ENCODE measurements at places on chromosomes 1 and 21.
A peak's percentile ranks its signal among the peaks of the same experiment; 100 is the strongest.

DNA sequence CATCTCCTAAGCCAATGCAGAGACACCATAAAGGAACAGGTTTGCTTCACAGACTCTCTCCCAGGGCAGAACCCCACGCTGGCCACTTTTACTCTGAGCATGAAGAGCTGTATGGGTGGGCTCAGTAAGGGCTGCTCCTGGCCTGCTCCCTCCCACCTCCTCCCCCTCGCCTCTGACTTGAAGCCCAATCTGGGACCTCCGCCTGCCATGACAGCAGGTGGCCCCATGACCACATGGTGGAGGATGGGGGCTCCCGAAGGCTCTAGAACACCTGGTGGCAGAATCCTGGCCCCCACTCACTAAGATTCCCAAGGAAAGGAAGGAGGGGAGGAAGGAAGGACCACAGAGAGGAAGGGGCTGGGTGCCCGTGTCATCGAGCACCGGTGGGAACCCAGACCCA lies 23.7 kb downstream of the CASZ1 start:
- DNase-seq: no peak

DNA sequence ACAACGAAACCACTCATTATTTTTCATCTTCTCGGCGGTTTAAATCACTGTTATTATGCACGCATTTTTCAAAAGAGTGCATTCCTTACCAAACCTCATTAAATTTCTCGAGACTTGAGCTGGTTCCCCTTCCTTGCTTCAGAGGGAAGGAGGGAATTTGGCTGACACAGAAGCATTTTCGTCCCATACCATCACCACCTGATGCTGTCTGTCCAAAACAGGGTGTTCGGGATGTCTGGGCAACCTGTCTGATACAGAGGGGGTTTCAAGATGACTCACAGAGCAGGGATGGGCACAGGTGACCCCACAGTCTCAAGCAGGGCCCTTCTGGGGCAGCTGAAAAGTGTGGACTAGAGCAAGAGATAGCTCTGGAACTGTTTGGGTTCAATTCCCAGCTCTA lies 12.3 kb upstream of the RCC2 start:
- no peak for DNase-seq

- no peak for DNase-seq
Observed at GRCh38 chr1:96565546-96565945, 156.0 kb upstream of the PTBP2 start.

GRCh38 chr1:244296447-244296846 lies 155.3 kb downstream of the ADSS2 start:
- no peak for DNase-seq

GRCh38 chr1:167095368-167095767 lies 1.5 kb downstream of the STYXL2 start:
- DNase-seq: peak; percentile 43

- DNase-seq: no peak
Observed at GRCh38 chr1:192810253-192810880, 1.5 kb downstream of the RGS2 start.

- DNase-seq: no peak
Observed at GRCh38 chr1:43830802-43831201, 102.8 kb upstream of the ARTN start.

- no peak for DNase-seq
Observed at GRCh38 chr1:22139817-22140216, 3.1 kb downstream of the WNT4 start.

- DNase-seq: no peak
Observed at GRCh38 chr1:200653022-200653462, 16.7 kb downstream of the DDX59 start.

GRCh38 chr1:181089676-181090544 lies 1.4 kb downstream of the IER5 start:
- DNase-seq: no peak

DNA sequence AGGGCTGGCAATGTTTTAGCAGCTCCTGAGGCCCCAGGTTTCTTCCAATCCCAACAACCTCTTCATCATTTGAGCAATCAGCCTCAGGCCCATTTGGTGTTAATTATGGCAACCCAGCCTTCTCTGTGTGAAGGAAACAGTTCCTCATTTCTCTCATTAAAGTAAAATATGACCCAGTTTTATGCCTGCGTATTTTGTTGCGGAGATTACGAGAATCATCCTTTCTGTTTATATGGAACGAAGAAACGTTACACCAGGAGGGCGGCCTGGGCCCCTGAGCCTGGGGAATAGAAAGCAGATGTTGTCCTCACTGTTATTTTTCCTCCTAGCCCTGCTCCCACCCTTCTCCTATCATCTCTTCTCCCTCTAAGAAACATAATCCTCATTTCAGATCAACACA lies 332.2 kb upstream of the USP24 start:
- no peak for DNase-seq

DNA sequence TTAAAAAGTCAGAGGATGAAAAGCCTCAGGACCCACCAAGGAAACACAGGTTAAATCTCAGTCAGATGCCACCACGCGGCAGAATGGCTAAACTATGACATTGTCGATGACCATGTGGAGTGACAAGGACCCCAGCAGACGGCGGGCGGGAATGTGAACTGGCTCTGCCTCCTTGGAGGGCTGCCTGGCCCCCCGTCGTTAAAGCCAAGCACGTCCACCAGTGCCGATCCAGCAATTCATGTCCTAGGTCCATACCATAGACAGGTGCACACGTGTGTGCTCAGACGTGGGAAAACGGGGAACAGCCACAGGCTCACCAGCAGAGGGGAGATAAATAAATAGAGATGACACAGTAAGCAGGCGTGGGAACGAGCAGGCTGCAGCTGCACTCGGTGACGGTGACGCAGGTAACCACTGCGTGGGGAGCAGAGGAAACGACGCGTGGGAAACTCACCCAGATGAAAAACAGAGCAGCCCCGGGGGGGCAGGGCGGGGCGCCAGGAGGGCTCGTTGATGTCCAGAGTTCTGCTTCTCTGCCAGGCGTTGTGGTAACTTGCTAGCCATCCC lies 28.3 kb upstream of the PCBP3 start:
- DNase-seq: no peak

DNA sequence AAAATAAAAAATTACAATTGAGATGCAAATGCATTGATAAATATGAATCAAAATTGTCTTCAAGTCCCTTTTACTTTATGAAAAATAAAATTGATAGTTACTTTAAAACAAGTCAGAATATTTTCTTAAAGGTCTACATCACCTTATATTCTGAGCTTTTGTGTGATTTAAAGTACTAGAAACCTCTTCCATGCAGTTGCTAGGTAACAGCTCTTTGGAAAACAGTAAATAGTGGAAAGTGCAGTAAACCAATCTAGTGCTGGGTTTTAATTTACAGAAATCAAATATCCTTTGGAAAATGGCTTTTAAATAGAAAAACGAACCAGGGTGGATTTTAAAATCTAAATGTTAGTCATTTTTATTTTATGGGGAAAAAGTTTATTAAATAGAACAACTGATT lies 227.9 kb downstream of the KCNT2 start:
- DNase-seq: no peak

GRCh38 chr1:44500181-44501046 lies 95.4 kb downstream of the RNF220 start:
- no peak for DNase-seq

GRCh38 chr1:212600071-212600915 lies 8.3 kb upstream of the ATF3 start:
- DNase-seq: no peak

DNA sequence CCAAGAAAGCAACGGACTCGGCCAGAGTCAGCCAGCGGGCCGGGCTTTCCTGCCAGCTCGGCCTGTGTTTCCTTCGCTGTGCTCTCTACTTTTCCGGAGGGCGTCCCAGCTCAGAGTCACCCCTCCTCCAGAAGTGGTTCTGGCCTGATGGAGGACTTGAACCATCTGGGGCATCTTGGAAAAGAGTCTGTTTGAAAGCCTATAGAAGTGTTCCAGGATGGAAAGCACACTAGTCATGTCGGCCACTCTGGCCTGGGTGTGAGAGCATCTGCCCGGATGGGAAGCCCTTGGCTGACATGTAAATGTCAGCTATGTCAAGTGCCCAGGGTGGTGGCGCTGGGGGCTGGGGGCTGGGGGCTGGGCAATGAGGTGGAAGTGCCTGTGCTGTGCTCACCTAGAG lies 113.4 kb downstream of the DHRS3 start:
- no peak for DNase-seq

GRCh38 chr1:22228505-22228911 lies 85.6 kb upstream of the WNT4 start:
- DNase-seq: no peak

DNA sequence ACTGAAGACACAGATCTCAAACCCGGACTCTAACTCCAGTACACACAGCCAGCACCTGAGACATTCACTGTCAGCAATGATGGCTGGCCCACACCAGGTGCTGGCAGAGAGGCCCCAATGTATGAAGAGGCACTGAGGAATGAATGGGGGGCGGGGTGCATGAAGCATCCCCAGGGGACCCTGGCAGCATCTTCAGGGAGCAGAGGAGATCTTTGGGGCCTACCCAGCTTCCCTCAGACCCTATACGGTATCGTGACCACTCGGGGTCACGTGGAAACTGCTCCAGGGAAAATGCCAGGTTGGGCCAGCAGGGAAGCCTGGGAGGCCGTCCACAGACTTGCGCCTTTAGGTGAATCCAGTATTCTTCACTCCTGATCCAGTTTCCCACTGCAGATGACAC lies 84.3 kb downstream of the NPHP4 start:
- DNase-seq: no peak

DNA sequence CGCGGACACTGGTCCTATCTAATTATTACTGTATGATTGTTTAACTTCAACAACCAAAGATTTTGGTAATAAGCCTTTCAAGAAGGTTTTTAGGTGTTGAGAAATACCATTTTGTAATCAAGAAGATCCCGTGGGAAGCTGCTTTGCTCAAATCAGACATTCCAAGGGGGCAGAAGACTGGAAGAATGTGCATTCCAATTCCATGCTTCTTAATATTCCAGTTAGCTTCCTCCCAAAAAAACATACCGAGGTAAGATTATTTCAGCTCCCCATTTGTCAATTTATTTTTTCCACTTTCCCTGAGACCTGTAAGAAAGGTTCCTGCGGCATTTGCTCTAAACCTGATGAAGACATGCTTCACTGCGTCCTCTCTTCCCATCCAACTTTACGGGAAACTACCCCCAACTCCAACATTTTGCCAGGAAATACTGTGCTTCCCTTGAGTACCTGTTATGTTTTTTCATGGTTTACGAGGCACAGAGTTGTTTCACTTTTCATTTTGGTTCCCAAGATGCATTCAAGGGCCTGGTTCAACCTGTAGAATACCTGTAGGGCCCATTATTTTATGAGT lies 4.1 kb downstream of the CNN3 start:
- no peak for DNase-seq

- no peak for DNase-seq
Observed at GRCh38 chr21:37453350-37453749, 86.8 kb downstream of the DYRK1A start.

GRCh38 chr1:55326496-55327243 lies 111.5 kb upstream of the USP24 start:
- DNase-seq: no peak

GRCh38 chr1:194476872-194477271 lies 1290.5 kb upstream of the B3GALT2 start:
- DNase-seq: no peak

- peak; percentile 39 for DNase-seq
Observed at GRCh38 chr1:229410692-229411433, 23.0 kb downstream of the ACTA1 start.

- DNase-seq: no peak
Observed at GRCh38 chr1:41731516-41732030, 187.1 kb downstream of the HIVEP3 start.

DNA sequence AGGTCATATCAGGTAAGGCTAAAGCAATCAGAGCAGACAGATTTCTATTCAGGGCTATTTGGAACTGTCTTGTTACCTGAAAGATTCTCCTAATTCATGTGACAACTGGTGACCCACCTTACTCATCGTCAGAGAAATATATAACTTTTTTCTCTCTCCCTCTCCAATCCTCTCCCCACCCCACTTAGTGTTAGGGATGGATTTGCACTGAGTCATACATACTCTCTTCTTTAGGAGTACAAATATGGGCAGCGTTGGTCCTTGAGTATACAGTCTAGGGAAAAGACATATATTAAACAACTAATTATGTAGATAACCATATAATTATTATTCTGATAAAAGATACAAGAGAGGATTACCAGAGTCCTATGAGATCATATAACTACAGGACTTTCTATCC lies 246.3 kb downstream of the HHIPL2 start:
- peak; percentile 2 for DNase-seq

GRCh38 chr1:201019321-201019977 lies 4.1 kb downstream of the KIF21B start:
- DNase-seq: peak; percentile 23

DNA sequence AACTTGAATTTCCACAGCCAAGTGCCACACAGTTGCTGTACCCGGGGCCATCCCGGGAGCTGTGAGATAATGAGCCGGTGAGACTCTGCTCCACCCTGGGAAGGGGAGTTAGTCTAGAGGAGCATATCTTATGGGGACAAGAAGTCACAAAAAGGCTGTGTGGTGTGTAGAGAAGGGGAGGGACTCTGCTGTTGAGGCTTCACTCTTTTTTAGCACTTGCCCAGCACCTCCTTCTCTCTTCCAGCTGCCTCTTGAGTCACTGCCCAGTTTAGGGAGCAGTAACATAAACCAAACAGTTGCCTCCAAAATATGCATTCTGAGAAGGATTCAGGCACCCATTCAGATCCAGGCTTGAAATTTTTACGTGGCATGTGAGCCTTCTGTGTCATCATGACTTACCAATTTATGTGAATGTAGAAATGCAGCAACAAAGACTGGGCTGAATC lies 744 bp upstream of the WDR26 start:
- DNase-seq: peak; percentile 77

- no peak for DNase-seq
Observed at GRCh38 chr1:240491796-240492195, 120.2 kb downstream of the GREM2 start.

DNA sequence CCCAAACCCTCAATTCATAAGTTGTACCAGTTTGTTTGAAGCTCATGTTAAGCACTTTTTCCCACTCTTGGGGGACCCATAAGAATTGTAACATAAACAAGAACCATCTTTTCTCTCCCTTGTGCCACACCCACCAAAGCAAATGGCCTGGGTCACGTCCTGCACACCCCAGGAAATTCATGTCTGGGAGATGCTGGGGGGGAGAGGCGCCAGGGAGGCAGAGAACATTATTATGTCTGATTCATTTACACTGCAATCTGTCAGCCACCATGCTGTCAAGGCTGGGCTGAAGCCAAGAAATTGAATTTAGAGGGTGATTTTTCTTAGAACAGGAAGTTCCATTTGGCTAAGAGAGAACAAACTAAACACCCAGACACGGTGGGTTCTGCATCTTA lies 37.2 kb upstream of the IPO9 start:
- DNase-seq: peak; percentile 58

DNA sequence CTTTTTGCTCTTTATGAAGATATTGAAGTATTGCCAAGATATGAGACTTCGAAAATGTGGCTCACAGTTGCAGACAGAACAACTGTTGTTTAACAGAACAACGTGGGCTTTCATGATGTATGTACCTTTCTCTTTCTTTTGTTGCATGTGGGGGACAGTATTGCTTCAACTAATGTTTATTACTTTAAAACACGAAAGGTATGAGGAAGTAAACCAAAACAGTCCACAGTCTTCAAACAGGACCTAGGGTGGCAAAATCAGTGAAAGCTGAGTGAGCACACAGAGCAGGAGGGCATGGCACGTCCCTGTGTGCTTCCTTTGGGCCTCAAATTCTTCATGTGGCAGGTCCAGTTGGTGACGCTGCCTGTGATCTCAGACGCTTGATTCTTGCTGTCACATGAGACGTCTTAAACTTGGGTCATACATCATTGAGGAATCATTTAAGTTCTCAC lies 7.8 kb upstream of the CHAF1B start:
- DNase-seq: no peak
